ENCODE measurements at places on chromosomes 11 and 22.

DNA sequence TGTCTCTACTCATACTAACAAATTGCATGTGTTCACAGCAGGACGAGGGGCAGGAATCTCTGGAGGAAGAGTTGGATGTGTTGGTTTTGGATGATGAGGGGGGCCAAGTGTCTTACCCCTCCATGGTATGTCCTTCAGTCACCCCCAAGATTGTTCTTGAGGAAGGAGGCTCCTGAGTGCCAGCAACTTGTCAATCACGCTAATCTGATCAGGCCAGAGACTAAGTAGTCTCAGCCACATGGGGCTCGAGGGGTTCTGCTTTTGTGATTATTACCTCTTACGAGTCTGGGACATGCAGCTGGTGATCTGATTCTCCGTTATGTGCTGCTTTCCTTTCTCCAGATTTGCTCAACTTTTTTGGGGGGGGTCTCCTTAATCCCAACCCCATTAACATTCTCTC lies 54.3 kb downstream of the CTNND1 start:
- no peak for DNase-seq

GRCh38 chr11:126592496-126593410 lies 237.3 kb downstream of the ST3GAL4 start:
- no peak for DNase-seq

GRCh38 chr11:6067502-6067901 lies 36.9 kb upstream of the OR56A1 start:
- DNase-seq, result no peak

DNA sequence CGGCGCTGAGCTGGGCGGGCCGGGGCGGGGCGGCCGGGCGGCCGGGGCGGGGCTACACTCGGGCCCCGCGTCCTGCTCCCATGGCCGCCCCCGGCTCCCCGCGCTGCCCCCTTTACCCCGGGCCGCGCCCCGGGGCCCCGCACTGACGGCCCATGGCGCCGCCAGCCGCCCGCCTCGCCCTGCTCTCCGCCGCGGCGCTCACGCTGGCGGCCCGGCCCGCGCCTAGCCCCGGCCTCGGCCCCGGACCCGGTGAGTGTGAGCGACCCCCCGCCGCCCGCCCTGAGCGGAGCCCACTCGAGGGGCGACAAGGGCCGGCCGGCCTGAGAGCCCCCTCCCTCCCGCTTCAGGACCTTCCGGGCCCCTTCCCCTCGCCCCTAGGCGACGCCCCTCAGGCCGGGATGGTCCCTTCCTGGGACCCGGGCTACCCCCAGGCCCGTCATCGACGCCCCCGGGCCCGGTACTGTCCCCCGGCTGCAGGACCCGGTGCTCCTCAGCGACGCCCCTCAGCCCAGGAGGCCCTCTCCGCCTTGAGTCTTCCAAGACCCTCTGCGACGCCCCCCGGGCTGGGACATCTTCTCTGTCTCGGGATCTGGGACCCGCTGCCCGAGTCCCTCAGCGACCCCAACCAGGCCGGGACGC lies at the start of gene KREMEN1:
TSS of gene KREMEN1 (plus strand) at position 57 of the 639 bp plus-strand sequence. CDS start at position 153, 96 bp downstream.
- no peak for DNase-seq

DNA sequence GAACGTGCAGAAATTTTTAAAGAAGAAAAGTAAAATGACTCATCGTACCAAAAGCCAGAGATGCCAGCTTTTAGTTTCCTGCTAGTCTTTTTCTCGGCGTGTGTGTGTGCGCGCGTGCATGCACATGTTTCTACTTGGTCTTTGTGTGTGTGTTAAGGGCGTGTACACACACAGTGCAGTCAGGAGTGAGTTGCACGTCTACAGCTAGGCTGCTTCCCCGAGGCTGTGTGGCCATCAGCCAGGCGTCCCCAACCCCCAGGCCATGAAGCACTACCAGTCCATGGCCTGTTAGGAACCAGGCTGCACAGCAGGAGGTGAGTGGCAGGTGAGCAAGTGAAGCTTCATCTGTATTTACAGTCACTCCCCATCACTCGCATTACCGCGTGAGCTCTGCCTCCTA lies 36.4 kb downstream of the KCNQ1 start:
- no peak for DNase-seq

DNA sequence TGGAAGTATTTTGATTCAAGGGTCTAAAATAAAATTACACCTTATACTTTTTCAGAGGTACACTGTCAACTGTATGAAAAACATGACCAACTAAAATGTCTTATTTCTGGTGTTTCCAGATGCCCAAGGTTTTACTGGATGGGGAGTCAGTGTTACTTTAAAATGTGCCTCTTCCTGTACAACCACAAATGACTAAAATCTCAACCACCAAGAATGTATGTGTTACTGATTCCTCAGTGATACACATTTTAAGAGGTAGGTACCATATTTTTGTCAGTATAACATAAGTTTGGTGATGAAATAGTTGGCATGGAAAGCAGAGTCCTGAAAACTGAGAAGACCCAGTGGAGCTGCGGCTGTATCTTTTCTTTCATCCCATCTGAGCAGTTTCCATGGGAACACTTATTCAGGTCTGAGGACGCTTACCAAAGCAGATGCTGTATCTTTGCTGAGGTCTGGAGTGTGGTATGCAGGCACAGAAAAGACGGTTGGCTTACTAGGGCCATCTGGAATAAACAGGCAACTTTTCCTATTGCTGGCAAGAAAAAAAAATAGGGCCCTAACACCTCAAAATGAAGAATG lies 21.2 kb upstream of the TP53AIP1 start:
- DNase-seq, result no peak

- DNase-seq, result no peak
Observed at GRCh38 chr11:120932305-120932915, 91.5 kb upstream of the TBCEL start.

- DNase-seq, result no peak
Observed at GRCh38 chr22:47144791-47145425, 382.5 kb downstream of the TBC1D22A start.

DNA sequence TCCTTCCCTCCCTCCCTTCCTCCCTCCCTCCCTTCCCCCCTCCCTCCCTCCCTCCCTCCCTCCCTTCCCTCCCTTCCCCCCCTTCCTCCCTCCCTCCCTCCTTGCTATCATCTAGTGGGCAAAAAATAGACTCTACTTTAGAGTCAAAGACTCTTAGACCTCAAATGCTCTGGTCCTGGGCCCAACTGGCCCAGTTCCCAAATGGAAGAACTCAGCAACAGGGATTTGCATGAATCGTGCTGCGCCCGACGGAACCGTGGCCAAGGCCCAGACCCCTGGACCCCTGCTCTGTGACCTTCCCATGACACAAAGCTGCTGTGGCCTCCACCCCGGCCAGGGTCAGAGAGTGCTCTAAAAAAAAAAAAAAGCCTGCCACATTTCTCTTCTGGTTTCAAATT lies 97.4 kb downstream of the WNT7B start:
- no peak for DNase-seq

GRCh38 chr22:50523806-50524675 lies 1.4 kb downstream of the SCO2 start:
- no peak for DNase-seq

All from skeletal muscle cell (primary cell).